ENCODE measurements at places on chromosomes 7 and 10.
A peak's percentile ranks its signal among the peaks of the same experiment; 100 is the strongest.

GRCh38 chr7:41175435-41175834, 527.5 kb downstream of the INHBA start:
- no peak for DNase-seq

DNA sequence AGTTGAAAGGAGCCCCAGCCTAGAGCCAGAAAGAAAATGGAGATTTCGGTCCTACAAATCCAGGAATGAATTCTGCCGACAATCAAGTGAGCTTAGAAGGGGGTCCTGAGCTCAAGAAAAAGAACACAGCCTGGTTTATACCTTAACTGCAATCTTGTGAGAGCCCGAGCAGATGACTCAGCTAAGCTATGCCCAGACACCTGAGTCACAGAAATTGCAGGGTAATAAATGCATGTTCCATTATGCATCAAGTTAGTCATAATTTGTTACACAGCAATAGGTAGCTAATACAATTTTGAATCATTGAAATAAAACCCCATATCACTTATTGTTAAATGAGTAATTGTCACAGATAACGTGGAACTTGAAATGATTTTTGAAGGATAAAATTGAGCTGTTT, 111.8 kb upstream of the FOXP2 start:
- DNase-seq = no peak

DNA sequence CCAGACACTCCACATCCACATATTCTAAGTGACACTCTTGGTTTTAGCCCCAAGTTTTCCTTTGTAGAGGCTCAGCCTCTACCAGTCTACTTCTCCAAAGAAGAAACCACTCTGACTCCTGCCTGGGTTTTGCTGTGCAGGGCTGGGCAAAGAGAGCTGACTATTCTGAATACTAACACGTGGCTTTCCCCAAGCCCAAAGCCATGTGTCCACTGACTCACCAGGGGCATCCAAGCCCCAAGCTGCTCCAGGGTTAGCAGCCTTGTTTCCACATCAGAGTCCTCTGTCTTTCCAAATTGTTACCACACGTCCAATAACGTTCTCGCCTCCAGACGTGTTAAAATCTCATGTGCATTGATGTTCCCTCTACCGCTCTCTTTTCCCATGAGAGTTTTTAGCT, 8.7 kb downstream of the GALNTL5 start:
- DNase-seq = no peak

GRCh38 chr7:99669782-99670181, 10.0 kb downstream of the CYP3A5 start:
- no peak for DNase-seq

GRCh38 chr7:12706900-12707536, 19.6 kb downstream of the ARL4A start:
- no peak for DNase-seq

GRCh38 chr7:144780071-144780608, 55.7 kb downstream of the TPK1 start:
- no peak for DNase-seq

- DNase-seq = no peak
Measured at GRCh38 chr7:137846827-137847567, at the start of gene DGKI. DGKI (minus strand) TSS chr7:137846974.

DNA sequence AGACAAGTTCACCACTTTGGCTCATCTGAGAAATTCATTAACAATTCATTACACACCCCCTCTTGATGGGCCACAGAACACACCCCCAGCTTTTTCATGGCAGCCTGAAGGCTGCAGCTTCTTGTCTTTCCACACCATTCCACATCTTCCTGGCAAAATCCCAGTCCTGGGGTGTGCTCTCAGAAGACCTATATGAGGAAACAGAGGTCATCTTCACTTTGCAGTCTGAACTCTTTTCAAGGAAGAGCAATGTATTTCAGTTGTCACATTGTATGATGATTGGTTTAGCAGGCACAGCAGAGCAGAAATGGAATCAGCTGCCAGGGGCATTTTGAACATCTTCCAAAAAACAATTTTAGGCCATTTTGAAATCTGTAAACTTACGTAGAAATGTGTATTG, 7.8 kb upstream of the LRRC27 start:
- no peak for DNase-seq

DNA sequence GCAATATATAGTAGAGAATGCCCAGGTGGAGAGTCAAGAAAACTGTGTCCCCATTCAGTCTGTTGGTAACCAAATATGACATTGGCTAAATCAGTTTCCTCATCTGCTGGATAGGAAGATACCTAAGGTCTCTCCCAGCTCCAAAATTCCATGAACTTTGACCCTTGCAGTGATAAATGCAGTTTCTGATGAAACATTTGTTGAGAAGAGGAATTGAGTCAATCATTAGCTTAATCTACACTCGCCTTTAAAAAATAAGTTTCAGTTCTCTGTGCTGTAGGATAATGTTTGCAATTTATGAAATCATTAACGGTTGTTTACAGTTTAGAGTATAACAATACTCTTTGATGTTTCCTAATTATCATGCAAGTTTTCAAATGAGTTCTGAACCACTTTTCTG, 38.0 kb upstream of the SLC25A13 start:
- no peak for DNase-seq

GRCh38 chr7:129780257-129780973, 168.9 kb downstream of the NRF1 start:
- peak; percentile 33 for DNase-seq

GRCh38 chr7:31373337-31374289, 33.1 kb upstream of the NEUROD6 start:
- DNase-seq = peak; percentile 39

GRCh38 chr10:119784340-119785067, 58.7 kb downstream of the INPP5F start:
- peak; percentile 85 for DNase-seq

DNA sequence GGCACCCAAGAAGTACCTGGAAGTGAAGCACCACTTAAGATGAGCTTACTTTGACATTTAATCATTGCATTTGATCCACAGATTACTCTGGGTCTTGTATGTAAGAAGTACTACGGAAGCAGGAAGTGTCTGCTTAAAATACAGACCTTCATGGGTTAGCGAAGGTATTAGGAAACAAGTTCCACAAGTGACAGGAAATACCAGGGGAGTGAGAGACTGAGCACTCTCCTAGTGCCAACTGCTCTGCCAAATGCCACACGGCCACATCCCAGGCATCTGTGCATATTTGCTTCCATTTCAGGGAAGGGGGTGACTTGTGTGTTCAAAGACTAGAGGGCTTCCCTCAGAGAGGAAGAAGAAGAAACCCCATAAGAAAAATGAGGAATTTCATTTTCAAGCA, 57.2 kb upstream of the ANK3 start:
- no peak for DNase-seq

DNA sequence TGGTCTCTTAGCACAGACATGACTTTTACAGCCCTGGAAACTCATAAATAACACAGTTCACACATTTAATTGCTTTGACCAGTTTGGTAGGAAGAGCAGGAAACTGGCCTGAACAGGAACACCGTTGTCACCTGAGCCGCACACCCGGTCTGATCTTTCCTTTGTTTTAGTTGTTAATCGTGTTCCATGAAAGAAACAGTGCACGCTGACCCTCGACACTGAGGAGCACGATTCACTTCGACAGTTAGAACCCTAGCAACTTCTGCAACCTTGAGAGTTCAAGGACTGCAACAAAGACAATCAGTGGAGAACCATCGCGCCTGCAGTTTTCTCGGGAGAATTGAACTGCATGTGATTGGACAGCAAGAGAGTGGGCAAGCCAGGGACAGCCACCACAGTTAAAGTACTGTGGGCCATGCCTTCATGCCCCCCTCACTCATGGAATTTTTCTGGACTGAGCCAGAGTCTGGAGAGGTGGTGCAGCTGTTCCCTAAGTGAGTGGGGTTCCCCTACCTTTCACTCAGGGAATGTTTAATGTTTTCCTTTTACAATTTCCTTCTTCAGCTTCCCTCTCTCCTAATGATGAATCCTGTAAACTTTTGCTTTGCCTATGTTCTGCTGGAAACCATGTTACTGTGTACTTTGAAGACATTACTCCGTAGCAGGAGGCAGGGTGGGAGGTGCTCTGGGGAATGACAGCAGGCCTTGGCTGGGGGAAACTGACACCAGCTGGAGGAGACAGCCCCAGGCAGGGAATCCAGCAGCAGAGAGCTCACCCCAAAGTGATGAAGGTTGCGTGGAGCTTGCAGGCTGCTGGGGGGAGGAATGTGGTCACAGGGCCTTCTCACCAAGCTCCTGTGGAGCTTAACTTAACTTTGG, 198.7 kb downstream of the ZNF438 start:
- DNase-seq = no peak

GRCh38 chr7:50088463-50089129, 4.5 kb downstream of the ZPBP start:
- no peak for DNase-seq

DNA sequence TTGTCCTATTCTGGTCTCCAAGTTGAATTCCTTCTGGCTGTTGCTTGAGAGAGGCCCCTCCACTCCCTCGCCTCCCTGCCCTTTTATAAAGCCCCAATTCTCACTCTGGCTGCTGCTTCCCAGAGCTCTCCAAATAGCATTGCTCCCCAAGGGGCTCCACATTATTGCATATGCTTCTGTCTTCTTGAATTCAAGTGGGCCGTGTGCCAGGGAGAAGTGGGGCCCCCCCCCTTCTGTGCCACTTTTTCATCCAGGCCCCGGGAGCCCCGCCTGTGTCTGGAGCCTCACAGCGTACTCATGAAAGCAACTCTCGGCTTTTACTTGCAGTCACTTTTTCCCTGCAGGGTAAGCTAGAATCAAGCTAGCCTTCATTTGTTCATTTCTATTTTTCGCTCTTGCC, 265.1 kb downstream of the CCSER2 start:
- DNase-seq = no peak

- no peak for DNase-seq
Measured at GRCh38 chr10:51235865-51236264, 161.6 kb downstream of the PRKG1 start.

GRCh38 chr10:47175181-47176123, 124.5 kb upstream of the GDF10 start:
- DNase-seq = no peak

DNA sequence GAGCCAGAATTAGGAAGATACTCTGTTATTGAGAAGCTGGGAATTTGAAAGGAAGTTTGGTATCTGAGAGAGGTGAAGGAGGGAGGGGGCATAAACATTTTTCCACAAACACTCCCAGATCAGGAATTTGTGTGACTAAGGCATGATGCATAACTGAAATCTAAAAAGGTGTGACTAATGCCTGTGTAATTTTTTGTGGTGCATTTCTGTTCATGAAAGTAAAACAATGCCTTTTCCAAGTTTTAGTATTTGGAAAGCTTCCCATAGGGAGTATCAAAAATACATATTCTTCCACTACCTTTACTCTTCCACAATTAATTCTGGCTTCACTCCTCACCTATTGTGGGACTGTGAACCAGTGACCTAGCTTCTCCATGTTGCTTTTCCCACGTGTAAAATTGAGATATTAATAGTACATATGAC, 56.4 kb upstream of the CAV2 start:
- no peak for DNase-seq

DNA sequence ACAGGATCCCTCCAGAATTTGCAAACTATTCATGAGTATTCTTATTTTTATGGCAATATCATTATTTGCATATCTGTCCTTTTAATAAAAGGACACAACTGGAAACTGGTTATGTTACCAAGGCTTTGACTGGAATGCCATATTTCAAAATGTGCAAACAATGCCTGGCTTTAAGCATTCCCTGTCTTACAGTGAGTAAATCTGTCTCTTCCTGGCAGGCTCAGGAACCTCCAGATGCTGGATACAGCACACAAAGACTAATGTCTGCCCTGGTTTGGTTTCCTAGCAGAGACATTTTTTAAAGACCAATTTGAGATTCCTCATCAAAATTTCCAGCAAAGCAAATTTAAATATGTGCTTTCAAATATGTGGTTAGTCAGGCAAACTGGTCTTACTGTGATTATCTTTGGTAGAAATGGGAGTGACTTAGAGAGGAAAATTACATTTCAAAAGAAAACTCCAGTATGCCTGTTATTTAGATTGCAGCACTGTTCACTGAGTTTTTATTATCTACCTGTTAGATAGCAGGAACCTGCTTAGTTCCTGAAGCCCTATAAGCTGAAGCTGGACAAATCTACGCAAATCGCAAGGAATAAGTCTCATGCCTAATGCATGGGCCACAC, 31.3 kb downstream of the RNF216 start:
- no peak for DNase-seq

DNA sequence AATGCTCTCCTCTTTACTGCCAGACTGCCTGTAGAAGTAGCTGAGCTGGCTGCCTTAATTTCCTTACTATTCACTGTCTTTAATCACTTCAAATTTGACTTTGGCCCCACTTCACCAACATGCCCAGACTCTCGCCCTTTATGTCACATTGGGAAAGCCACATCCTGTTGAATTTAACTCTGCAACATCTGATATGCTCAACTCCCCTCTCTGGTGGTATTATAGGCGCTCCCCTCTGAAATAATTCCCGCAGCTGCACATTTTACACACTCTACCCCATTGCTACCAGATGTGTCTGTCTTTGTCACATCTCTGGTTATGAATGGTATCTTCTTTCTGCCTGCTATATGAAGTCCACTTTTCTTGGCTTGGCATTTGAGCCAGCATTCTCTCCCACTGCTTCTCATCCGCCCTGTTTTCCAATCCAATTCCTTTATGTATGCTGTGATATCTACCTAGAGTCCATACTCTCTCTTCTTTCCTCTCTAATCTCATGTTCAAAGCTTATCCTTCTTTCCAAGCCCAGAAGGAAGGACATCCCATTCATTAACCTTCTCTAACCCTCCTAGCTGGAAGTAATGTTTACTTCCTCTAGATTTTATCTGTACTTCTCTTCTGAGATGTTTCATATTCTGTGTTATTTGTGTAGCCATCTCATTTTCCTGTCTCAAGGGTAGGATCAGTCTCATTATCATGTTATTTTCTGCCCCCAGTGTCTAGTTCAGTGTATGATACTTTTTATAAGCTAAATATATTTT, 134.5 kb downstream of the ST7 start:
- no peak for DNase-seq

- no peak for DNase-seq
Measured at GRCh38 chr10:49393301-49393700, 2.6 kb downstream of the DRGX start.

- peak; percentile 43 for DNase-seq
Measured at GRCh38 chr7:47574482-47575329, 7.2 kb downstream of the TNS3 start.

- DNase-seq = no peak
Measured at GRCh38 chr7:32611201-32612099, 116.2 kb downstream of the AVL9 start.

- no peak for DNase-seq
Measured at GRCh38 chr7:155194382-155195140, 103.1 kb upstream of the INSIG1 start.

DNA sequence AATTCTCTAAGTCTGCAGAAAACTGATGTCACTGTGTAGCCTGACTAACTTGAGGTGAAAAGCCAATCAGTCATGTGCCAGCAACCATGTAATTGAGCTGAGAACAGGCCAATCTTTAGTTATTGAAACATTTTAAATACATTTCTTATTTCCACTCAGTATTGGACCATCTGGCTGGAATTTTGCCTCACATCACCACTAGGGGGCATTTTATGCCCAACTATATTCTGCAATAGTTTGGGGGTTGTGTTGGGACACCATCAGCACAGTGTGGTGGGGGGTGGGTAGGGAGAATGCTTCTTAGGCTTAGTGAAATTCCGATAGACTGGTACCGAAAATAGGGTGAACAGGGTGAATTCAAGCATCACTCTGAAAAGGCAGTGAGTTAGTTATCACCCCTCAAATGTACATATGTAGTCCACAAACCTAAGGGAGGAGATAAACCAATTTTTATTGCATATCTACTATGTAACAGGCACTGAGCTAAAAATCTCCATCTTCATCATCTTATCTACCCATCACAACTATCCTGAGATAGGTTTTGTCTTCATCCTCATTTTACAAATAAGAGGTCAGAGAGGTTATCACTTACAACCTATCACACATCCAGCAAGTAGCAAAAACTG, 17.8 kb downstream of the NPSR1 start:
- no peak for DNase-seq

- no peak for DNase-seq
Measured at GRCh38 chr7:119664601-119665000, 608.4 kb upstream of the KCND2 start.
